Right renal cortex interstitium (tissue), 3 donors: ENCODE measurements at places on chromosomes 1 and 21.

DNA sequence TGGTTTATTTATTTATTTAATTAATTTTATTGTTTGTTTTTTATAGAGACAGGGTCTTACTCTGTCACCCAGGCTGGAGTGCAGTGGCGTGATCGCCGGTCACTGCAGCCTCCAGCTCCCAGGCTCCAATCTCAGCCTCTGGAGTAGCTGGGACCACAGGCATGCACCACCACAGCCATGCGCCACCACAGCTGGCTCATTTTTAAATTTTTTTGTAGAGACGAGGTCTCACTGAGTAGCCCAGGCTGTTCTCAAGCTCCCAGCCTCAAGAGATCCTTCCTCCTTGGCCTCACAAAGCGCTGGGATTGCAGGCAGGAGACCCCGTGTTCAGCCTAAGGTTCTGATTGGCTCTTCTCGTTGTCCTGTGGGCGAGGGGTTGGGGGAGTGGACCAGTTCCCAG is 22.1 kb downstream of the UMODL1 start:
- DNase-seq, result no peak

DNA sequence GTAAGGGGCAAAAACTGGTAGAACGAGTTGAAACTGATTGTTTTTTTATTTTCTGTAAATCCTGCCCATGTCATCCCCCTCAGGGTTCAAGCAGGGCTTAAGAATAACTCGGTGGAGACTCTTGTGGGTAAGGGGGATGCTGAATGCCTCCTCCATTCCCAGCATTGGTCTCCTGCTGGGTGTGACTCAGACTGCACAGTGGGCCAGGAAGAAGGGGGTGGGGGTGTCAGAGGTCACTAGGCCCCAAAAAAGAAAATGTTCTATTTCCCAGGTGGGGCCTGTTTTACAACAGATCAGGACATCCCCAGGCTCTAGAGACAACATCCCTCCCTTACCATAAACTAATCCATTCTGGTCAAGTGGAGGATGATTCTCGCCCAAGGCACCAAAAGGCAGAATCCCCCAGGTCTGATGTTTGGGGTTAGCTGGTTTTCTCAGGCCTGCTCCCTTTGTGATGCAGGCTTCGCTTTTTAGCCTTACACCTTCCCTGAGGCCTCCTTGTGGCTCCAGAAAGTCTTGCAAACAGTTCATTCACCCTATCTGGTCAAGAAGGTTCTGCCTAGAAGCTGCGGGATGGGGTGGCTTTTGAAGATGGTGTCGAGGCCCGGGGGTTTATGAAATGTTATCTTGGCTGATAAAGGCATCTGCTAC is 10.7 kb upstream of the GRHL3 start:
- no peak for DNase-seq

DNA sequence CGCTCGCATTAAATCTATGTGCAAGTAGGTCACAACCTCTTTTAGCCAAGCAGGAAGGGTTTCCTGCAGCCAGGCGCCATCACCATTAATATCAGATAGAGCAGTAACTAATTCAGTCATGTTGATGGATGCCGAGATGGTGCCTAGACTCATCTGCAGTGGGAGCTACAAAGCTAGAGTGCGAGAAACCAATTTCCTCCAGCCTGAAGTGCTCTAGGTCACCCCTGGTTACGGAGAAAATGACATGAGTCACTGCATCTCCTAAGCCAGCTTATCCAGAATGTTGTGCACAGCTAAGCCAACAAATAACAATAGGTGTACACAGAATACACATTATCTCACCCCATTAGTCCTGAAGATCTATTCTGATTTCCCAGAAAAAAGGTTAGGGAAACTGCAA is 36.0 kb downstream of the OVAAL start:
- no peak for DNase-seq

GRCh38 chr1:190608282-190608681 is 130.6 kb upstream of the BRINP3 start:
- no peak for DNase-seq

DNA sequence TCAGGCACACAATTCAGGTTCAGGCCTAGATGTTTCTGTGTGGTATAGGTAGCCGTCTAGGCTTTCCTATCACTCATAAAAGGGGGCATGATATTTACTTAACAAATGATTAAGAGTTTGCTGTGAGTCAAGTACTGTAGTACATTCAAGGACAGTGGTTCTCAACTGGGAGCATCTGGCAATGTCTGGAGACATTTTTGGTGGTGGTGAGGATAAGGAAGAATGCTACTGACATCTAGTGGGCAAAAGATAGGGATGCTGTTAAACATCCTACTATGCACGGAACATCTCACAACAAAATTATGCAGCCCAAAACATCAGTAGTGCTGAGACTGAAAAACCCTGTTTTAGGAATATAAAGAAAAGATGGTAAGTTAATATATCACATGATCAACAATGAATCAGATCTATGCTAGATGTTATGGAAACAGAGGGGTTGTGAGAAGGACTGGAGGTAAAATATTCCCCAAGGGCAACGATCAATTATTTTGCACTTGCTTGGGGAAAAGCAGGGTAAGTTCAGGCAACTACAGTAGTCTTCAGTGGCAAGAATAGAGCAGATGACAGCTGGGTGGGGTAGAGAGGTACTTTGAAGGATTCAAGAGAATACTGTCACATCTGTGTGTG is 4.9 kb downstream of the DNTTIP2 start:
- DNase-seq, result no peak

GRCh38 chr1:54413295-54413694 is 7.1 kb upstream of the SSBP3 start:
- DNase-seq, result peak; percentile 30

DNA sequence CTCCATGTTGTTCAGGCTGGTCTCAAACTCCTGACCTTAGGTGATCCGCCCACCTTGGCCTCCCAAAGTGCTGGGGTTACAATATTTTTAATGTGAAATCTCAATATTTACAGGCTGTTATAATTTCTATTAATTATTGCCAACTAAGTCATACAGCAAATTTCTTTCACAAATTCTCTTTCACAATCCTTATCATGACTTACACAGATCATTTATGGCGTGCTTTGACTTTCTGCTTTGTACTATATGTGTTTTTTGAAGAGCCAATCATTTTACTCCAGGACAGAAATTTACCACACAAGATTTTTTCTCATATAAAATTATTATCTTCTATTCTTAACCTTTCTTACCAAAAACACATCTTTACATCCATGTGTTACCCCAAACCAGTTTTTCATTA is 1729.9 kb downstream of the NCAM2 start:
- no peak for DNase-seq

DNA sequence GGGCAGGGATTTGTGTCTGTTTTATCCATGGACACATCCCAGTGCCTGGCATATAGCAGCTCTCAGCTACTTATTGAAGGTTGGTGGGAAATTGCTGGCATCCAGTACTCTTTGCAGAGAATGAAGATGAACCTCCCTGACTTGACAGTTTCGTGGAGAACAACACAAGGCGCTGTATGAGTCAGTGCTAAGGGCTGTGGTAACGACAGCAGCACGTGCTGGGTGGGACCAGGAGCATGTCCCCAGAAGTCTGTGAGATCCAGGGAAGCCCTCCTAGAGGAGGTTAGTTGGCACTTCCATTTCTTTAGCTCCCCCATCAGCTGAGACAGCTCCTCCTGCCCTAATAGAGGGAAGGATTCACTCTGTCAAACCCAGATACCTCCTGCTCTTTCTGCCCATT is 25.9 kb upstream of the IL19 start:
- no peak for DNase-seq

DNA sequence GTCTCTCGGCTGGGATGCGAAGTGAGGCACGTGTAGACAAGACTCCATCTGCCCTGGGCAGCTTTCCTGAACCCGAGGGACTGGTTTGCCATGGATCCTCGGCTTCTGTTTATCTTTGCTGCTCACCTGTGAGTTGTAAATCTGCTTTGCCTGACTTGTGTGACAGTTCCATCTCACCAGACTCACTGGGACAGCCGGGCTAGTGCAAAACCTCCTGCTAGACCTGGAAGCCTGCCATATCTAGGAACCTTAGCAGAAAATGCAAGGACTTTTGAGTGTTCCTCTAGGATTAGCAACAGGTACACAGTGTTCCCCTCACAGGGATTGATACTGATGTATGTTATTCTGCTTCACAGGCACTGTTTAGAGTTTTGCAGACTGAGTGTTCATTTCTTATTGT is 218.6 kb downstream of the URB2 start:
- no peak for DNase-seq

DNA sequence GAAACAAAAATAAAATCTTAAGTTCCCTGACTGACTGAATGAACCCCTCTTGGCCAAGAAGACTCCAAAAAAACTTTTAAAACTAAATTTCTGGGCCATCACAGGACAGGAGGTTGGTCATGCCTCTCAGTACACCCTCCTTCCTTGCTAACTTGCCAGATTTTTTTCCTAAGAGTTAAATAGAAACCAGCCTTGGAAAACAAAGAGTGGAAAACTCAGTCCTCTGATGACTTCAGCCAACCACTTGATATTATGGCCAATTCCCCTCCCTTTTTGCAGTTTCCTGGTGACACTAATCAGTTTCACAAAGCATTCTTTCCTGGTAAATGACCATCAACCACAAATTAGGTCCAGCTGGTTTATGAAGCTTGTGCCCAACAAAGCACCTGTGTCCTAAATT is 134.8 kb downstream of the ZNF648 start:
- no peak for DNase-seq
